Tongue (tissue), 3 donors: ENCODE measurements at places on chromosomes 3 and 15. TPM values are rescaled to one million over a fixed set of nuclear protein-coding genes. Genes with fewer than 3 reads are reported as not detected.

- peak; percentile 87 for DNase-seq
Measured at GRCh38 chr3:156150434-156151066, 30.2 kb downstream of the KCNAB1 start.

GRCh38 chr15:70530503-70530902 lies 232.9 kb downstream of the UACA start:
- no peak for DNase-seq

DNA sequence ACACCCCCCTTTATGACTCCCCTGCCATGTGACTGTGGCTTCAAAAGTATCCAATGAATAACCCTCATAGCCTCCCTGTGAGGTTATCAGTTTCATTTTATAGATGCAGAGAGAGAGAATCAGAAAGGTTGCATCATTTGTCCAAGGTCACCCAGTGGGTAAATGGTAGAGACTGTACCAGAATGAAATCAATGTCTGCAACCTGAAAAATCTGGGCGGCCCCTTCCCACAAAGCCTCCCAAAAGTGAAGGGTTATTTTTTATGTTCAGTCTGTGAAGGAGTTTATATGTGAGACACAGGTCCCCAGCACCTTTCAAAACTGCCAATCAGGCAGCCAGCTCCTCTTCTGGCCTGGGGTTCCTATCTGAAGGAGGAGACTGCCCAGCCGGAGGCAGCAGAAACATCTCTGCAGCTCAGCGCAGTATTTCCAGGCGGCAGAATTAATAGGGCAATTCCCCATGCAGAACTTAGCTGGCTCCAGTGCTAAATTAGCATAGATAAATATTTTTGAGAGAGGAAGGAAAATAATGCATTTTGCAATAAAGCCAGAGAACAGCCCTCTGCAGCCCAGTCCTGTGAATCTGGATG lies 130.8 kb upstream of the PRR20G start:
- no peak for DNase-seq

DNA sequence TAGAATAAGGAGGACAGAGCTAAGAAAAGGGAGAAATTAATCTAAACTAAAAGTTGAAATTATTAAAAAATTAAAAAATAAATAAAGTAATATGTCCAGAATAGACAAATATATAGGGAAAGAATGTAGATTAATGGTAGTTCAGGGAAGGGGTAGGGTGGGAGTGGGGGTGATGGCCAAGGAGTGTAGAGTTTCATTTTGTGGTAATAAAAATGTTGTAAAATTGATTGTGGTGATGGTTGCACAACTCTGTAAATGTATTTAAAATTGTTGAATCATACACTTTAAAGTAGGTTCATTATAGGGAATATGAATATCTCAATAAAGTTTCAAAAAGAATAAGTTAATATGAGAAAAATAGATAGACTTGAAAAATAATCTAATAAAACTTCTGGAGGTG lies 21.0 kb upstream of the FNDC3B start:
- no peak for DNase-seq

DNA sequence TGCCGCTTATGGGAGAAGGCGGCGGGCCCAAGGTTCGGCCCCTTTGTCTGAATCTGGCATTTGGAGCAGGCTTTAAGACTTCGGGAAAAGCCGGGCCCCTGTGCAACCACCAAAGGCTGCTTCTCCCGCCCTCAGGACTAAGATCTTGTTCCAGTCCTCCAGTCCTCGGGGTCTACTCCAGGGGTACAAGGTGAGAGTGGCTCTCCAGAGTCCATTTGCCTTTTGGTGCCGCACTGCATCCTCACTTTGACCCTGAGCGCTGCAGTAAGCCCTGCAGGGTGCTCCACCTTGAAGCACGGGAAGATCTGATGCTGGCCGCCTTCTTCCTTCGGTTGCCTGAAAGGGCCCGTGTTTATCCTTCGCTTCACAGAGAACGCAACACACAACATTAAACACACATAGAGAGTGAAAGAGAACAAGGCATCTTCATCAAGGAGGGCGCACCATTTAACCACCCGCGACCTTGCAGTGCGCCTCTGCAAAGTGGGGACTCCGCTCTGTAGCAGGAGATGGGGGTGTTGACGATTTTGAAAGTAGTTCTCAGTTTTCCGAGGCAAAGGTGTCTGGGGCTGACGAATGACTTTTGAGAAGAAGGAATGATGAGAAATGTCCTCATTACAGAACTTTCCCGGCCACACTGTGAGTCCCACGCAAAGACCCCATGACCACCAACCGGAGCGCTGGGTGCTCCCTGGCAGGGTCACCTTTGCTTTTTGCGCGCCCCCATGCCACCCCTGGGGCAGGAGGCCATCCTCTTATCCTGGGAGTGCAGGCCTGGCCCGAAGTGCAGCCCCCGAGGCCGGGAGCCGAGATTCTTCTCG lies 1.0 kb downstream of the PIGZ start:
- DNase-seq = no peak

- no peak for DNase-seq
Measured at GRCh38 chr3:137131081-137131480, 173.3 kb downstream of the IL20RB start.

Gene PLSCR5
- total RNA-seq = not detected
